NAMALWA (cell line): ENCODE measurements at places on chromosomes 4 and X.

- peak; percentile 65 for DNase-seq
Observed at GRCh38 chrX:44874420-44875184, 1.6 kb downstream of the KDM6A start.

- DNase-seq: no peak
Observed at GRCh38 chr4:133668061-133668851, 519.2 kb downstream of the PCDH10 start.

DNA sequence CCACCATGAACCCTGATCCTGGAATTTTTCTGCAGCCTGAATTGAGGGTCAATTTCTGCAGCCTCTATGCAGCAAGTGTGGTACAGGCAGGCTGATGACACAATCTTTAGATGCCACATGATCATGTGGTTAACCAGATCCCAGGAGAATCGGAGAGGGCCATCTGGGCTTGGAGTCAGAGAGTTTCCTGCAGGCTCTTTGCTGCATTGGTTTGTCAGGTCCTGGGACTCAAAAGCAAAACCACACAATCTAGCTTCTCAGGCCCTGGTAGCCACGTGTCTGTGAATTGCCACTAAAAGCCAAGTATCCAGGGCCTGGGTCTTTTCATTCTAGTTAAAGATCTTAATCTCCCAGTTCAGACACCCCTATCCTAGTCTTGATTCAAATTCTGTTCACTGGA, 464.5 kb downstream of the BCOR start:
- no peak for DNase-seq

DNA sequence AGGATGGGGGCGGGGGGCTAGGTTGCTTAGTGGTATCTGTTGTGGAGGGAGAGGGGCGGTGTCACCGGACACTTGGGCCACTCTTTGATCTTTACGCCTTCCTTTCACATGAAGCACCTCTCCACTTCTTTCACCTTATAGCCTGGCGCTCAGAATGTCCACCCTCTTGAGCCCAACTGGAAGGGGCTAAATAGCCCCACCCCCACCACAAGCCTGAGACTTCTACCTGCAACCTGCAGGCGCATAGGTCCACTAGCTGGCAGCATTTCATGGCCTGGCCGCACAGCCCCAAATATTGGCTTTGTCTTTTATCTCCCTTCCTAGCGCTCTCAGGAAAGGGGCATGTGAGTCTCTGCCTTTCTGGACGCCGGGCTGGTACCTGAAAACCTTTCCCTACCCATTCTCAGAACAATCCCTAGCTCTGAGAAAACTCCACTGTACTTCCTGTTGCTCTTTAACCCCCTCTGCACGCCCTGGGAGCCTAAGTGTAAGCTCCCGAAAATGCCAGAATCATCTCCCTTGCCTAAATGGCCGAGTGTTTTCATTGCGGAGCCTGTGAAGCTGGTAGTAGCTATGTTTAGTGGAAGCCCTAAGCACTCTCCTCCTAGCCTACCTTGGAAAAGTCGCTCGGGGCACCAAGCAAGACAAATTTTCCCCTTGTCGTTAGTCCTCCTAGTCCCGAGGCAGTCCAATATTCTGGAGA, 1.2 kb upstream of the TRPC5 start:
- no peak for DNase-seq

DNA sequence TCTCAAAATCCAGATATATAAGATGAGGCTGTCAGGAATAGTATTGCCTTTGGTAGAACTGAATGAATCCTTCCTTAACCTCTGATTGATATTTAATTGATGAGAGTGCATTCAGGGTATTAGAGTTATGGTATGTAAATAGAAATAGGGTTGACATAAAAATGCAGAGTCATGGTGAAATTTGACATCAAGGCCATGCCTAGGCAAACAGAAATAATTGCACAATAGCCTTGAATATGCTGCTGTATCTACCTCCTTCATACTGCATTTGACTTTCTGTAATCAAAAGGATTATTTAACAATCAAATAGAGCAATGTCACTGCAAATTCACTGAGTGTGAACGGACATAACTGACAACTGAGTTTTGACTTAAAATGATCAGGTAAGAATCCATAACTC, 1316.3 kb downstream of the STIM2 start:
- DNase-seq: no peak

- no peak for DNase-seq
Observed at GRCh38 chr4:73539386-73539785, 57.8 kb downstream of the AFM start.

GRCh38 chr4:128519163-128519830, 231.7 kb upstream of the PGRMC2 start:
- no peak for DNase-seq

GRCh38 chr4:150229520-150229919, 151.3 kb downstream of the DCLK2 start:
- no peak for DNase-seq

DNA sequence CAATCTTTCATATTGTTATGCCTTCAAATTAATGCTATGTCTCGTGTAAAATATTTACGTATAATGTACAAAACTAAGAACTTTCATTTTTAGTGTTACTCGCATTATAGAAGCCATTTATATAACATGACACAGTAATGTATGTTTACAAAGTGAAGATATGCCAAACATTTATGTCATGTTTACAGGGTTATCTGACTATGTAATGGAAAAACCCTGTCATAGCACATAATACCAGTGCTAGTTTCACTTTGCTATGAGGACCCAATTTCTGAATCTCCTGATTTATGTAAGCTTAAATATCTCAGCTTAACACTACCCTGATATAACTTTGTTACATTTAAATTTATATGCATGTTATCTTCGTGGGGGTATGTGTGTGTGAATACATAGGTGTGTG, 233.1 kb downstream of the FAT4 start:
- DNase-seq: no peak

DNA sequence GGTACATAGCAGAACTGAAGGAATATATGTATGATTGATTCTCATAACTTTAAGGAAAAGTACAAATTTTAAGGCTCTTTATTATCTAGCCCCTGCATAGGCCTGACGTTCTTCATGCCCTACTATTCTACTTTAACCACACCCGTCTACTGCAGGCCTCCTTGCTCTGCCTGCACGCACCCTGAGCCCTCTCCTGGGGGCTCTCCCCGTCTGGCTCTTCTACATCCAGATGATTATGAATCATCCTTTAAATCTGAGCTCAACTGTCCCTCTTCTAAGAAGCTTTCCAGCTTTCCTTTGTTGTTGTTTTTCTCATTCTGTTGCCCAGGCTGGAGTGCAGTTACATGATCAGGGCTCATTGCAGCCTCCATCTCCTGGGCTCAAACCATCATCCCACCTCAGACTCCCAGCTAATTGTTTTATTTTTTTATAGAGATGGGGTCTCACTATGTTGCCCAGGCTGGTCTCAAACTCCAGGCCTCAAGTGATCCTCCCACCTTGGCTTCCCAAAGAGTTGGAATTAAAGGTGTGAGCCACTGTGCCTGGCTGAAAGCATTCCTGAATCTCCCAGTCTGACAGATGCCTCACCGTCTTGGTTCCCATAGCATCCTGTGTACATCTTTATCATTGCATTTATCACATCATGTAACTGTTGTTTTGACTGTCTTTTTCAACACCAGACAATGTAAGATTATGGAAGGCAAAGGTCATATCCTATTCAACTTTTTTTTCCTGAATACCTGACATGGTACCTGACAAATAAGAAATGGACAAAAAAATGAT, 89.2 kb downstream of the WDFY3 start:
- no peak for DNase-seq

DNA sequence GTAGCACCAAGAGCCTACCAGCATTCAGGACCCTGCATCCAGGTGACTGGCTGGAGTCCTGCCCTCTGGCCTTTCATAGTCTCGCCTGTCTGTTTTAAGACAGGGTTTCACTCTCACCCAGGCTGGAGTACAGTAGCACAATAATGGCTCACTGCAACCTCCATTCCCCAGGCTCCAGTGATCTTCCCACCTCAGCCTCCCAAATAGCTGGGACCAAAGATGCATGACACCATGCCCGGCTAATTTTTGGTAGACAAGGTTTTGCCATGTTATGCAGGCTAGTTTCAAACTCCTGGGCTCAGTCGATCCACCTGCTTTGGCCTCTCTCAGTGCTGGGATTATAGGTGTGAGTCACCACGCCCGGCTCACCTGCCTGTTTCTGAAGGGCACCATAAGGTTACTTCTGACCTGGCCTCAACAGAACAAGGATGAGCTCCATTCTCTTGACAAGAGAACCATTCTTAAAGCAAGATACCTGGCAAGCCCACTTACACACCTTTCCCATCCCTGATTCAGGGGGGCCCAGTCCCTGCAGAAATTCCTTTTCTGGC, 6.7 kb downstream of the RPS4X start:
- DNase-seq: no peak

DNA sequence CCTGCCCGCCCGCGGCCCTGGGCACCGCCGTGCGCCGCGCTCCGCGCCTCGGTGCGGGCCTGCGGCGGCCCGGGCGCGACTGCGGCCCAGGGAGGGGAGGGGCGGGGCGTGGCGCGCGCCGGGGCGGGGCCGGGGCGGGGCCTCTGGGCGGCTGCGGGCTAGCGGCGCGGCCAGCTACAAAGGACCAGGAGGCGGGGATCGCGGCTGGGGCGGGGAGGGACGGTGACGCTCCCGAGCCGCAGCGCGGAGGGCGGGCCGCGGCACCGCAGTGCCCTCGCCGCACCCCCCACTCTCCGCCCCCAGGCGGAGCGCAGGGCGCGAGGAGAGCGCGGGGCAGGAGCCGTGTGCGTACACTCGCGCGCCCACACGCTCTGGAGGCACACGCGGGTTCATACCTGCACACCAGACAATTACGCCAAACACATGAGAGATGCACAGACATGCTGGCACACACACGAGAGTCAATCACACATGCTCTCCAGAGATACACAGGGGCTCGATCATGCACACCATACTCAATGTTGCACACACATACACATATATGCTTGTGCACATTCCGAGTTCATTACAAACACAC, at the start of gene CRMP1:
Gene CRMP1 (minus strand): TSS at position 83 of the 577 bp plus-strand sequence. CDS start 117 bp downstream, outside the sequence.
- no peak for DNase-seq

- no peak for DNase-seq
Observed at GRCh38 chr4:140575489-140575888, 6.7 kb upstream of the UCP1 start.

DNA sequence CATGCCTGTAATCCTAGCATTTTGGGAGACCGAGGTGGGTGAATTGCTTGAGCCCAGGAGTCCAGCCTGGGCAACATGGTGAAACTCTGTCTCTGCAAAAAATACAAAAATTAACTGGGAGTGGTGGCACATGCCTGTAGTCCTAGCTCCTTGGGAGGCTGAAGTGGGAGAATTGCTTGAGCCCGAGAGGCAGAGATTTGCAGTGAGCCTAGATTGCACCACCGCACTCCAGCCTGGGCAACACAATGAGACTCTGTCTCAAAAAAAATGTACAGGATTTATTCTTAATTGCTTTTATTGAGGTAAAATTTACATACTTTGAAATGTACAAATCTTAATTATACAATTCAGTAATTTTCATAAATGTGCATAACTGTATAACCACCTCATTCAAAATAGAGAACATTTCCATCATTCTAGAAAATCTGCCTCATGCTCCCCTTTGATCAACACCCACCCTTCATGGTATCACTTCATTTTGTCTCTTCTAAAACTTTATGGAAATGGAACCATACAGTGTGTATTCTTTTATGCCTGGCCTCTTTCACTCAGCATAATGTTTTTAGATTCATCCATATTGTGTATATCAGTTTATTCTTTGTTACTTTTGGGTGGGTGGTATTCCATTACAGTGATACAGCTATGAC, 39.1 kb downstream of the SNX25 start:
- DNase-seq: no peak

GRCh38 chr4:132572210-132572609, 576.9 kb upstream of the PCDH10 start:
- no peak for DNase-seq

- no peak for DNase-seq
Observed at GRCh38 chr4:169366821-169367220, 96.1 kb upstream of the SH3RF1 start.

DNA sequence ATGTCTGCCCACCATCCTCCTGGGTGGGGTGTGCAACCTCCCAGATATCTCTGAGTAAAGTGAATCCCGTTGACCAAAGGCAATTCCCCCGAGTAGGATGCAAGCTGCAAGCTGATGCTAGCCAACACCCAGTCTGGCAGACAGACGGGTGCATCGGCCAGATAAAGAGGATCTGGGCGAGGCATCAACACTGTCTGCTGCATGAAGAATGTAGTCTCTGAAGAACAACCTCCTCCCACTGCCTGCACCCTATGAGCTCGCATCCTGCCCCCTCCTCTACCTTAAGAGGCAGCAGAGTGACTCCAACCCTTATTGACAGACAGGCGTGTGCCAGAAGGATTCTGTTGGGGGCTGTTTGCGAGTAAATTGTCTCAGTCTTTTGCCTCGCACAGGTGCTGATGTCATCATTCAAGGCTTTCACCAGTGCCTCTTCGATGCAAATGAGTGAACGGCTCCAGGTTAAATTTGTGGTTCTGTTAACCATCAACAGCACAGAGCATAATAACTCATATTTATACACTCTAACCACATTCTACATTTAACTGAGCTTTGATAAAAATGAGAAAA, 546.9 kb downstream of the BCOR start:
- no peak for DNase-seq

DNA sequence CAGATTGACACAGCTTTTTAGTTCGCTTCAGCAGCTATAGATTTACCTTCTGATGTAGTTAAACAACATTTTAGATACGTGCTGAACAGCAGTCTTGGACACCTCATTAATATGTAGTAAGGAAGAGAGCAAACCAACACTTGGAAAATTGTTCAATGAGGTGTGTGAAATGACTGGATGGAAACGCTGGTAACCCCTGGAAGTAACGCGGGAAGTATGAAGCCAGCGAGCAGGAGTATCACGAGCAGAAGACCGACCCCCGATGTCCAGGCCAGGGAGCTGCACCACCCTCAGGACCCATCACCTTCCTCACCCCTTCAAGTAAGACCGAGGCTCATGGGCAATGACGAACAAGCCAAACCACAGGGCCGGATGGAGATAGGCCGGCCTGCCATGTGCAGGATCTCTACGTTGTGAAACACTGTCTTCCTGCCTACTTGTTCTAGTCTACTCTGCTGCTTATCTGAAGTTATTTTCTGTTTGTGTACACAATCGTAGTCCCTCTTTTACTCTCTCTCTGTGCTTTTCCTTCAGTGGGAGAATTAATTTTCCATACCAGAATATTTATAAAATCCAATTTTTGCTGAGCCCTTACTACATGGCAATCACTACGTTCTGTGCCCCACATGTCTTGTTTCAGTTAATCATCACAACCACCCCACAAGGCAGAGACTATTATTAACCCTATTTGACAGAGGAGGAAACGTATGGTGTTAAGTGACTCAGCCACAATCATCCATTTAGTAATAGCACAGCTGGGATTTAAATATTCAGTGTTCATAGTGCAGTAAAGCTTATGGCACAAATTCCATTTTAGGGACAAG, 221.7 kb downstream of the APBB2 start:
- DNase-seq: peak; percentile 88

DNA sequence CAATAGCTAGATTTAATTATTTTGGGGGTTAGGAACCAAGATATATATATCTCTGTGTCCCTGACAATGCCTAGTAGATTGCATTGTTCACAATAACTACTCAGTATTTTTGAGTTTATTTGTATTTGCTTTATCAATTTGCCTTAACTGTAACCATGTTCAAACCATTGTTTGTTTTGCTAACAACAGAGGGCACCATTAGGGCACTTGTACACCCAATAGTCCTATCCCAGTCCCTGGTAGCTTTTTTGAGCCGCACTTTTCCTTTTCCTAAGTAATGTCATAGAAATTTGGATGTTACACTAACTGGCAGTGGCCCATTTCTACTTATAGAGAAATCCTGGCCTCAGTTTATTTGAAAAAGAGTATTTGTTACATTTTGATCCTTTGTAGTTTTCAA, 575 bp upstream of the KLHL5 start:
- no peak for DNase-seq
